ENCODE measurements at places on chromosomes 3 and 15.

- H3K4me1 ChIP-seq = peaks cover 17% of the 10 kb centered on the region
- H3K27ac ChIP-seq = peak overlapping the region; percentile 55
- peaks cover 48% of the 10 kb centered on the region for H3K36me3 ChIP-seq
These were observed 14.8 kb downstream of the PBRM1 start for GRCh38 chr3:52670621-52671521.

- H3K27me3 ChIP-seq = no peaks in the 10 kb centered on the region
- H3K4me3 ChIP-seq = peak overlapping the region; percentile 54
- no peaks in the 10 kb centered on the region for H3K36me3 ChIP-seq
- DNase-seq = peak; percentile 77
- no peaks in the 10 kb centered on the region for H3K4me1 ChIP-seq
These were observed 1.4 kb upstream of the ROBO2 start for GRCh38 chr3:77038468-77038929.

DNA sequence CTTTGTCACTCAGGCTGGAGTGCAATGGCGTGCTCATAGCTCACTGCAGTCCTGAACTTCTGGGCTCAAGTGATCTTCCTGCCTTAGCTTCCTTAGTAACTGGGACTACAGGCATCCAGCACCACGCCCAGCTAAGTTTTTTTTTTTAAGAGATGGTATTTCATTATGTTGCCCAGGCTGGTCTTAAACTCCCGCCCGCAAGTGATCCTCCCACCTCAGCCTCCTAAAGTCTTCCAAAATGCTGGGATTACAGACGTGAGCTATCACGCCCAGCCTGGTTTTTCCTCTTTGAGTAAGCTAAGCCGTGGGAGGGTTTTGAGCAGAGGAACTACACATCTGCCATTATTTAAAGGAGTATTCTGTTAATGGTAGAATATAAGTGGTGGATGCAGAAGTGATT lies 7.4 kb upstream of the LRRFIP2 start:
- no peak overlapping the region for H3K4me3 ChIP-seq
- H3K27ac ChIP-seq = peak overlapping the region; percentile 4
- H3K27me3 ChIP-seq = no peaks in the 10 kb centered on the region
- no peaks in the 10 kb centered on the region for H3K36me3 ChIP-seq

DNA sequence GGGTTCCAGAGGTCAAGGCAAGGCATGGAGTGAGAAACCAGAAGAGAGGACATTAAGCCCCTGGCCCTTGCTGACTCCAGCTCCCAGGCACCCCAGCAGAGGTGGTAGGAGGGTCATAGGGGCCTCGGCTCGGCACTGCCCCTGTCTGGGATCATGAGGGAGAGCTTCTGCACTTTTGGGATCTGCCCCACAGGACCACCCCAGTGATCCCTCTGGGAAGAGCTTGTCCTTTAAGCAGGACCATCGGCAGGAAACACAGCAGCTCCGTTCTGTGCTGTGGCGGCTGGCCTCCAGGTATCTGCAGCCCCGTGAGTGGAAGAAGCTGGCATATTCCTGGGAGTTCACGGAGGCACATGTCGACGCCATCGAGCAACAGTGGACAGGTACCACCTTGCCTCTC lies 35.5 kb downstream of the ANKDD1A start:
- no peaks in the 10 kb centered on the region for H3K4me1 ChIP-seq
- no peaks in the 10 kb centered on the region for H3K27me3 ChIP-seq
- DNase-seq = no peak
- no peak overlapping the region for H3K4me3 ChIP-seq
- no peak overlapping the region for H3K27ac ChIP-seq

DNA sequence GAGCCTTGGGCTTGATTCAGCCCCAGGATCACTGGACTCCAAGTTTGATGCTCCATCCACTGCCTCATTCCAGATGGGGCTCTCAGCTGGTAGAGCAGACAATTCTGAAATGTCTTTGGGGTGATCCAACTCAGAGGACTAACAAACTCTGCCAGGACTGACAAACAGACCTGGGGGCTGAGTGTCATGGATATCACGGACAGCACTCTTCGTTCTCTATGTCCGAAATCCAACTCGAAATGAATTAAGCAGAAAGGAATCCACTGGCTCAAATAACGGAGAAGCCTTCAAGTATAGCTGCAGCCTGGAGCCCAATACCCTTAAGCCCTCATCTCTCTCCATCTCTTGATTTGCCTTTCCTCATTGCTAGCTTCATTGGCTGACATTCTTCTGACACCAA lies 14.2 kb downstream of the SLC38A3 start:
- no peaks in the 10 kb centered on the region for H3K27me3 ChIP-seq
- H3K4me1 ChIP-seq = no peaks in the 10 kb centered on the region
- H3K27ac ChIP-seq = no peak overlapping the region
- H3K4me3 ChIP-seq = no peak overlapping the region
- DNase-seq = no peak

- DNase-seq = no peak
- H3K4me3 ChIP-seq = no peak overlapping the region
- H3K4me1 ChIP-seq = peaks cover 6% of the 10 kb centered on the region
These were observed 27.1 kb downstream of the HDAC11 start for GRCh38 chr3:13507247-13507569.
